ENCODE measurements at places on chromosomes 7 and 10.

DNA sequence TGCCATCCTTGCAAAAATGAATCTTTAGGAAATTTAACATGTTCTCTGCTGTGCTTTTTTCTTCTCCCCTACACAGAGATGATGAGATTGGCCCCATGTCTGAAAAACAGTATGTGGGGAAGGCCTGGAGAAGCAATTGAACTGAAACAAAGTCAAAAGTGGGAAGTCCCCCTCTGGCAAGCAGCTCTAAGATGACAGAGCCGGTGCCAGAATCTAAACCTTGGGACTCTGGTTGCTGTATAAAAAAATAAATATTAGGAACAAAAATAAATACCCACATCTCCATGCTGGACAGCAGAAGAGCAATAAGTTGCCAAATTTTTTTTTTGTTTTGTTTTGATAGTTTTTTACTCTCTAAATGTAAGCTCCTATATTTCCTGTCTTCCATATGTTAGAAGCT, 51.8 kb upstream of the TRIL start:
- DNase-seq = no peak

GRCh38 chr7:40544221-40544723, 409.5 kb downstream of the SUGCT start:
- no peak for DNase-seq

DNA sequence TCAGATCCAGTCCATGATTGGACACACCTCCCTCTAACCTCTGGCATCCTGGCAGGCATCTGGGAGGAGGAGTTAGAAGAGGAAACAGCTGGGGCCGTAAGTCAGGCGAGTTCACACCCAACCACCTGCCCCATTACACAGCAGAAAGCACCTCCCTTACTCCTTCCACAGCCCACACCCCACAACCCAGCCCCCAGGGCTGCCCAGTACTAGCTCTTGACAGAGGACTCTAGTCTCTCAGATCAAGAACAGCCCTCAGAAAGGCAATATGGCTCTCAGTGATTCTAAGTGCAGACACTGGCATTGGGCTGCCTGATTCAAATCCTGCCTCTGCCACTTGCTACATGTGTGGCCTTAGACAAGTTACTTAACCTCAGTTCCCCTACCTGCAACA, 34.1 kb downstream of the KCNMA1 start:
- DNase-seq = no peak

GRCh38 chr10:60042262-60042661, 135.9 kb upstream of the CCDC6 start:
- no peak for DNase-seq

DNA sequence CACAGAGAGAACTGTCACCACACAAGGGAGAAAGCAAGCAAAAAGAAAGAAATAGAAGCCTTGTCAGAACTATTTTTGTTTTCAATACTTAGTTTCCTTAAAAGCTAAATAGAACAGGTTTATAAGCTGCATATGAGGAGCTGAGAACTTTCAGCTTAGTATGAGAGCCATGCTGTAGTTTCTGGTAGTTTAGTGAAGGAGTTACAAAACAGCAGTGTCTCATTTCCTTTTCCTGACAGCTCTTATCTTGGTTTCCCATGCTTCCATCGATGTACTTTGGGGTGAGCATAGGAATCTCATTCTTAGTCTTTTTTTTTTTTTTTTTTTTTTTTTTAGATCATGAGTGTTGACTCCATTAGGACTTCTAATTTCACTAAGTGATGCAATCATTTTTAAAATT, 8.6 kb upstream of the CHRM2 start:
- no peak for DNase-seq

DNA sequence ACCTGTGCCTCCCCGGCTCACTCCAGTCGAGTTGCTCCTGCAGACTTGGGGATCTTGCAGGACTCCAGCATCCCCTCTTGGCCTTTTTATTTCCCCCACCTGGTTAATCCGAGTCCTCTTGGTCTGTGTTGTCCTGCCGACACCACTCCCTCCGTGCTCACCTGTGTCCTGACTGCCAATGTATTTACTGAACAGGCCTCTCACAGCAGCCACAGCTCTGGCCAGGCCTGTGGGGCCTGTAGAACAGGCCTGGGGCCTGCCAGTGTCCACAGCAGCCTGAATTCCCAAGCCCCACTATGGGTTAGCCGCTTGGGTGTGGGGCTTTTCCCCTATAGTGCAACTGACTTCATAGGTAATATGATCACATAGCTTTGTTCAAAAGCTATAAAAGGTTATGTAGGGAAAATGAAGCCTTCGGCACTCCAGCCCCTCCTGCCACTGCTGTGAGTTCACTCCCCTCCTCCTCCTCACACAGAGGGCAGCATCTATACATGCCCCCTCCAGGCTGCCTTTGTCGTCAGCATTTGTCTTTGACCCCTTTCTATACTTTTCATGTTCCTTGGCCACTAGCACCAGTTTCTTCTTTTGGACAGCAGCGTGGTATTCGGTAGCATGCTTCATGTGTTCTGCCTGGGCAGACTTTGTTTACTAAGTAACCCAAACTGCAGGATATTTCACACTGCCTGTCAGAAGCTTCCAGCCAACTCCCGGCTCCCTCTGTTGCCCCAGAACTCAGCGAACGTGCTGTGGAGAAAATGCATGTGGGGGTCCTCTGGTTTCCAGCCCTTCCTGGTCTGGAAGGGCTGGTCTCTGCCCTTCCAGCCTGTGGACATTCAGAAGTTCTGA, 46.1 kb downstream of the ZNF467 start:
- no peak for DNase-seq

- no peak for DNase-seq
Observed at GRCh38 chr10:26863351-26864076, 2.8 kb upstream of the ABI1 start.

DNA sequence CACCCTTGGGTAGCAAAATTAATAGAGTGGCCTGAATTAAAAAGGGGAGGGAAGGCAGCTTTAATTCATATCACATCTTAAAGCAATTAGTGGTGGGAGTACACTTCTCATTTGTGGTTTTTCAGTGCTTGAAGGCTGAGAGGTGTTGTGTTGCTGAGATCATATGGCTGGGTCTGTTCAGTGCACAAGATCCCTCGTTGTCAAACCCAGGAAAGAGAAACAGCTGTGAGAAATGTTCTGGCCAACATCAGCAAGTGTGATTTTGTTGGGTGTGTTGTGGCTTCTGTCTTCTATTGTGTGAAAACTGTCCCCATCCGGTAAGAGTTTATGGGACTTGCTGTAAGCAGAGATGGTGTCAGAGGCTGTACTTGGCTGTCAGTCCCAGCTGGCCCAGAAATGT, 197.9 kb upstream of the BMPER start:
- DNase-seq = no peak

- DNase-seq = no peak
Observed at GRCh38 chr10:69213591-69214311, 6.4 kb upstream of the HKDC1 start.

DNA sequence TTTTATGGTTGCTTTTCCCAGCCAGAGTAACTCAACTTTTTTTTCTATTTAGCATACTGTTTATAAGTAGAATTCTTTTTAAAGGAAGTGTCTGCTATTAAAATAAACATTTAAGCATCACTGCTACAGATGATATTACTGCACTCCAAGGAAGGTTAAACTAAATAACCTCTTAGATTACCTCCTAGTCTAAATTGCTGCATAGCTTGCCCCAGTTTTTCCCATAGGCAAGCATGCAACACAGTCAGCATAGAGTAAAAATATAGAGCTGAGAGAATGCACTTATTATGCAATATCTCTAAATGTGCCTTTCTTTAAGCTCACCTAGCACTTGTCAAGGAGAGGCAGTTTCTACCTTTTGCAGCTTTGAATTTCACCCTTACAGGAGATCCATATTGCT, 1392.4 kb upstream of the CELF2 start:
- DNase-seq = no peak

DNA sequence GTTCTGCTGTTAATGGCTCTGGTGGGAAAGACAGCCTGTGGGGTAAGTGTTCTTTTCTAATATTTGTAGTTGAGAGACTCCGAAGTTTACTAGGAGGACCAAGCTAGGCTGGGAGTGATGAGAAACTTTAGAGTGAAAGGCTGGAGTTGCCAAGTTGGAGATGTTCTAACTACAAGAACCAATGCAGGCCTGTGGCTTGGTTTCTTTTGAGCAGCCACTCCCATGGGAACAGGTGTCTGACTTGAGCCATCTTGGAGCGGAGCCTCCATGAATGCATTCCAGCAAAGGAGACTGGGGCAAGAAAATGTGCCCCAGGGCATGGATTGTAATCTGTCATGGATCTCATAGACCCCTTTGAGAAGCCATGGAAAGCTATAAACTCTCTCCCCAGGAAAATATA, 296 bp downstream of the HABP2 start:
- DNase-seq = no peak

- DNase-seq = no peak
Observed at GRCh38 chr10:48899781-48900180, 39.9 kb downstream of the LRRC18 start.

GRCh38 chr10:30705101-30705624, 75.6 kb upstream of the LYZL2 start:
- DNase-seq = no peak

GRCh38 chr7:2814186-2814945, 29.7 kb downstream of the GNA12 start:
- DNase-seq = no peak

DNA sequence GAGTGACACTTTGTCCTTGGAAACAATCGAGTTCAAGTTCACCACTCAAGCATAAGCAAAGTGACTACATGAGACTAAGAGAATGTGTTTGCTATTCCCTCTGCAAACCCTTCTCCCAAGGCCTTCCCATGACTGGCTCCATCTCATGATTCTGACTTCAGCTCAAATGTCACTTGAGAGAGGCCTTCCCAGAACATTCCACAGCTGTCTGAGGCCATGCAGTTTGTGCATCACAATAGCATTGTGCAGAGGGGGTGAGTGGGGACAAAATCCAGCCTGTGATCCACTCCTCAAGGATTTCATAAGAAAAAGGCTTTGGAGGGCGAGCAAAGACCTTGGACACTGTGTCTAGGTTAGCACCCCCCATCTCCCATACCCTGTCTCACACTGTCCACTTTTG, 6.9 kb upstream of the LRMDA start:
- no peak for DNase-seq

DNA sequence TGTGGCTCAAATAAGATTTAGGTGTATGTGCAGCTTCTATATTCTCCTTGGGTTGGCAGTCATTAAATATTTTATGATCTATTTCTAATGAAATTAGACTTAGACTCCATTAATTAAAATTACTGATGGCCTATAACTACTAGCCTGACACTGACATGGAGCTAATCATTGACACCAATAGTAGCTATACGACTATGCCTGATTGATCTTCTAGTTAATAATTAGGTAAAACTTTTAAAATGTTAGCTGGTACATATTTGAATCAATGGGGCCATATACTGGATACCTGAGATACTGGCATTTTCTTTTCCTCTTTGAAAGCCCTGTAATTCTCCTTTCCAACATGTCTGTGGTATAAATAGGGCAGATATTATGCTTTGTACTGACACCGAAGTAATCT, 14.4 kb downstream of the WEE2 start:
- DNase-seq = no peak

DNA sequence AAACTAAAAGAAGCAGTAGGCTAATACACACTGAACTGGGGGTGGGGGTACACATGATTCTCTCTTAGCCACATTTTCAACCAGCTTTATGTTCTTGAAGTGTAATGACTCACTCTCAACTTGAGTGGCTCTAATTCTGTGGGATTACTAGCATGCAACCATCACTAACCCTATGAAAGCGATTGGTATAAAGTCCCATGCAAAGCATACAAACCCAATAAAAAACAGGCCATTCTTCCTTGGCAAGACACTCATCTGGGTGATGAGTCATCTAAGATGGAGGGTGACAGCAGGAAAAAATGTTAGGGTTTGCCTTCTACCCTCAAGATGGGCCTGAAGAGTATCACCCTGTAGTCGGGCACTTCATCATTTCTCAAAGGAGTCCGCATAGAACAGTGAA, 14.9 kb upstream of the PON3 start:
- no peak for DNase-seq

DNA sequence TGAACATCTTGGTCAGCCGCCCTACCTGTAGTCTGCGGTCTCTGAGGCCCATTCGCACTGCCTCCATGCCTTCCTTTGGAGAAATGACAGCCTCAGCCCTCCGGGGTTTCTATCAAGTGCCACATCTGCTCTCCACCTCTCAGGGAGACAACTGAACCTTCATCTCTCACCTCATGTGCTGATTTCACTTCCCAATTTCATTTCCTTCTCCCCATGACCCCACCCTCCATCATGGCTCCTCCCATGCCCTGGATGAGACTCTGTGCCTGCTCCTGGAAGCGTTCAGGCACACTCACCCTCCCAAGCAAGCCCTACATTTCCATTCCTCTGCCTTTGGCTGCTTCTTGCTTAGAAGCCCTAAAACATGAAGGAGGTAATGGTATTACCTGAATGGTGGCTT, 7.8 kb upstream of the SCD start:
- DNase-seq = no peak

- no peak for DNase-seq
Observed at GRCh38 chr10:119469846-119470245, 72.7 kb downstream of the RGS10 start.

- no peak for DNase-seq
Observed at GRCh38 chr7:79489371-79489770, 35.9 kb upstream of the MAGI2 start.

GRCh38 chr7:11237742-11238141, 264.1 kb downstream of the PHF14 start:
- no peak for DNase-seq

DNA sequence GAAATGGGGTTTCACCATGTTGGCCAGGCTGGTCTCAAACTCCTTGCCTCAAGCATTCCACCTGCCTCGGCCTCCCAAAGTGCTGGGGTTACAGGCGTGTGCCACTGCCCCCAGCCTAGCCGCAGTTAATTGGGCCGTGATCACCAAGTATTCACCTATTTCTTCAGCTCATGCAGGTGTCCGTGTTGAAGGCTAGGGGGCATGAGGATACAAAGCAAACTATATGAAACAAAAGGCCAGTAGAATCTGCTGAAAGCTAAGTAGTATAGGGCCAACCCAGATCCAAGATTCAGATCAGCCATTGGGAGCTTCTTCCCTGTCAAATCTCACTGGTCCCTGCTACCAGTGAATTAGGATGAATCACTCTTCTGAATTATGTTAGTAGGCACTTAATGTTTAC, 73.4 kb downstream of the LRRC4 start:
- no peak for DNase-seq

- no peak for DNase-seq
Observed at GRCh38 chr10:1380088-1380671, 324.0 kb downstream of the WDR37 start.

DNA sequence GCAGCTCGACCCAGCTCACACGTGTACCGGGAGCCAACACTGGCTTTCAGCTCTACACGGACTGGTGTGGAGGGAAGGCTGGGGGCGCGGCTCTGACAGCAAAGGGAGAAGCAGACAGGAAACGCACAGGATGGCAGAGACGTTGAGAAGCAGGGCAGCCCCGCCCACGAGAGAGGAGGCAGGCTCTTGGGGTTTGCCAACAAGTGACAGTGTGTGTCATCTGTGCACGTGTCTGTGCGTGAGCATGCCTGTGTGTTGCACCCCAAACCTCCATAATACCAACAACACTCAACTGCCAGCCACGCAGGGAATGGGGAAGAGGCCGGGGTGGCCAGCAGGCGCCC, 64.4 kb upstream of the PDGFA start:
- no peak for DNase-seq

GRCh38 chr10:59847326-59847725, 59.0 kb downstream of the CCDC6 start:
- DNase-seq = no peak

- DNase-seq = peak; percentile 71
Observed at GRCh38 chr7:110573862-110574528, 516.9 kb upstream of the LRRN3 start.

GRCh38 chr10:11118686-11119085, 101.0 kb downstream of the CELF2 start:
- DNase-seq = no peak
